ENCODE measurements at places on chromosomes 13 and 19.

DNA sequence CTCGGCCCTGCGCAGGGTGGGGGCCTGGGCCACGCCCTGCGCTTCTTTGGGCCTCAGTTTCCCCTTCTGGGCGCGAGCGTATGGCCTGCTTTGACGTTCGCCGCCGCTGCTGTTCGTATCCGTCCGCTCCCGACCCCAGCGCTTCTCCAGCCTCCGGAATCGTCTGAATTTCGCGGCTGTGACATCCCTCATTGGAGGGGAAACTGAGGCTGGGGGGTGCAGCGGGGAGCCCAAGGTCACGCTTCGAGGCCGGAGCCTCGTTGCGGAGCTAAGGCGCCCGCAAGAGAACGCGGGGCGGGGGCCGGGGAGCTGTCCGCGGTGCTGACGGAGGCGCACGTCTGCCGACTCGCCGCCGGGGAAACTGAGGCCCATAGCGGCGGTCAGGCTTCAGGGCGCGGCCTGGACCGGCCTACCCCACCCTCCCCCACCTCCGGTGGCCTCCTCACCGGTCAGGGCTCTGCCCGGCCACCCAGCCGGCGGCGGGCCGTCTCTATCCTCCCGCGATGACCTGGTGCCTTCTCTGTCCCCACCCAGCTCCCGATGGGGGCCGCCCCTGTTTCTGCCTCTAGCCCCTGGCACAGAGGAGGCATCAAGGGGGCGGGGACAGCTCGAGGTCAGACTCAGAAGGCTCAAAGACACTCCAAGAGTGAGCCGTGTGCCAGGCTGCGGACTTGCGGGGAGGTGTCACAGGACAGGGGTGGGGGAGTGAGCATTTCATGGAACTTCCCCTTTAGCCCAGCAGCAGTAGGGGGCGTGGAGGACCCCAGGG lies 3.0 kb upstream of the APC2 start:
- DNase-seq, result no peak

GRCh38 chr13:99281811-99282263 lies 23.7 kb upstream of the GPR18 start:
- DNase-seq, result no peak

GRCh38 chr19:36153126-36153525 lies 879 bp upstream of the COX7A1 start:
- DNase-seq, result no peak

- DNase-seq, result no peak
These were observed 46.1 kb upstream of the TUBGCP3 start for GRCh38 chr13:112634102-112634501.

- peak; percentile 75 for DNase-seq
These were observed 386.6 kb downstream of the KCNRG start for GRCh38 chr13:50401721-50402465.

- DNase-seq, result peak; percentile 99
These were observed 67.0 kb upstream of the SERP2 start for GRCh38 chr13:44306371-44307192.

- DNase-seq, result no peak
These were observed 7.5 kb downstream of the FBN3 start for GRCh38 chr19:8141726-8142512.

GRCh38 chr13:75931116-75931515 lies 295.0 kb downstream of the LMO7 start:
- DNase-seq, result no peak

GRCh38 chr13:24071423-24072075 lies 89.0 kb upstream of the SPATA13 start:
- DNase-seq, result peak; percentile 70

DNA sequence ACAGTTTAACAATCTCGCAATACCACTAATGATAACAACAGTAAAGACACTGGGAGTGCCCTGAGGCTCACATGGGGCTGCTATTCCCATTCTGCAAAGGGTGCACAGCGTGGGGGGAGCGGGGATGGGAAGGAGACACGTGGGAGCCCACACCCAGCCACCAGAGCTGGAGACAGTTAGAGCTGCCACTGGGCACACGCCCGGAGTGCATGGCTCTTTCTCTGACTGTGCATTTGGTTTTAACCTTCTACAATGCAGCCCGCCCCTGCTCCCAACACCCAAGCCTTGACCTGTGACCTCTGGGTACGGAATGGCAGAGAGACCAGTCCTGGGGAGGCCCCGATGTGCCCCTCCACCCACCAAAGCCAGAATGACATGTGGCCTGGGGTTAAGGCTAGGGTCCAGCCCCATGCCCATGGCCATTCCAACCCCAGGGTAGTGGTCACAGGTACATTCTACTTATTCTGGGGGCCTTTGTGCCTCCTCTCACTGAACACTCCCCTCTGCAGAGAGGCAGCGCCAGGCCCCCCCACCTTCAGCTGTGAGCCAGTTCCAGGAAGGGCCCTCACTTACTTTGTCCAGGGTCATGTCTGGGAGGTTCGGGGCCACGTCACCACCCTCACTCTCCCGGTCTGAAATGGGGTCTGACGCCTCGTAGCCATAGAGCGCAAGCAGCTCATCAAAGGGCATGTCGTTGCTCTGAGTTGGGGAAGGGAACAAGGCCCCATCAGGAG lies 17.1 kb downstream of the MIER2 start:
- DNase-seq, result no peak

DNA sequence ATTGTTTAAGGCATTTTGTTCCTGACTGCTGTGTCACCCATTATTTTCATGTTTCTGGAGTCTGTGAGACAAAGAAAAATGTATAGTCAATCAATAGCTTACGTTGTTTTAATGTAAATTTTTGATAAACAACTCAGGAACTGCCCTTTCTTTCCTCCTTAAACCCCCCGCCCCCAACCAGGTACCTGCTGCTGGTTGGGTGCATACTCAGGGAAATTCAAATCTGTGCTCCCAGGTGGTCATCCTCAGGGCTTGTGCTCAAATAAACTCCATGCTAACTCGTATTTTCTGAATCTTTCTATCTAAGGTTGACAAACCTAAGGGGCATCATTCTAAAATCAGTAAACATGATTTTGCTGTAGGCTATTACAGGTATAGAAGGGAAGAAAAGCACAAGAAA lies 4.1 kb upstream of the CDC16 start:
- no peak for DNase-seq

- DNase-seq, result peak; percentile 41
These were observed 297.3 kb downstream of the ZNF536 start for GRCh38 chr19:30669329-30670010.

DNA sequence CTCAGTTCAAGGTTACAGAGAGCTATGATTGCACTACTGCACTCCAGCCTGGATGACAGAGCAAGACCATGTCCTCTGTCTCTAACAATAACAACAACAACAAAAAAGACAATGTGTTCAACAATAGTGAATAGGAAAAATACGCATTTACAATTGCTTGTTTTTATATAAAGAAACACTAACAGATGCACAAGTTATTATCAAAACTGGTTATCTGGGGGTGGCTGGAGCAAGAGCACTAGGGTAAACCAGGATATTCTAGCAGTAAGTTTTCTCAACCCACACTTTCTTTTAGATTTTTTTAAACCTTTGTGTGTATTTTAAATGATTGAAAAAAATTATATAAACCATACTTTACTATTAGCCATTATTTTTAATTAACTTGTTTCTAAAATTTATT lies 33.1 kb downstream of the ZNF44 start:
- no peak for DNase-seq

DNA sequence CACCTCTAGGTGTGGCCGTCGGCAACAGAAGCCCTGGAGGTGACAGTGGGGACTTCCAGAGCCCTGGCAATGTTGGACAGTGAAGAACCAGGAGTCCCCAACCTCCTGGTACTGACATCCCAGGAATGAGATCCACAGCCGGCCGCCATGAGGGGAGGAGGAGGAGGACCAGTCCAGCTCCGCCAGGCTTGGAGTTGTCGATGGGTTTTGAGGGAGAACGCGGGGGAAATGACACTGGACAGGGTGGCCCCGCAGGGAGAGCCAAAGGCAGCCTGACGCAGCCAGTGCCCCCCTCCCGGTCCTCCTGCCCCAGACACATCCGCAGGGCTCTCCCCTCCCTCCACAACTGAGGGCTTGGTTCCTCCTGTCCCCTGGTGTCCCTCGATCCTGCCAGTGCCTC lies 57.9 kb downstream of the SPACA7 start:
- DNase-seq, result no peak

GRCh38 chr13:101626925-101627555 lies 174.6 kb downstream of the ITGBL1 start:
- no peak for DNase-seq

GRCh38 chr19:54319892-54320670 lies 7.1 kb upstream of the LILRA5 start:
- DNase-seq, result no peak

GRCh38 chr19:49679771-49680413 lies 2.8 kb downstream of the PRMT1 start:
- no peak for DNase-seq

DNA sequence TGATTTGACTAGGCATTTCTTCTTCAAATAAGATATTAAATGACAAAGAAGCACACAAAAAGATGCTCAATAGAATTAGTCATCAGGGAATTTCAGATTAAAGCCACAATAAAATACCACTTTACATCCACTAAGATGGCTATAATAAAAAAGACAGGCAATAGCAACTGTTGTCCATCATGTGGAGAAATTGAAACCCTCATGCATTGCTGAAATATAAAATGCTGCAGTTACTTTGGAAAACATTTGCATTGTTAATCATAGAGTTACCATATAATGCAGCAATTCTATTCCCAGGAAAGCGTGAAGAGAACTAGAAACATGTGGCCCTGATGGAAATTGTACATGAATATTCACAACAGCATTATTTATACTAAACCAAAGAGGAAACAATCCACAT lies 605.5 kb upstream of the SLITRK1 start:
- DNase-seq, result no peak

DNA sequence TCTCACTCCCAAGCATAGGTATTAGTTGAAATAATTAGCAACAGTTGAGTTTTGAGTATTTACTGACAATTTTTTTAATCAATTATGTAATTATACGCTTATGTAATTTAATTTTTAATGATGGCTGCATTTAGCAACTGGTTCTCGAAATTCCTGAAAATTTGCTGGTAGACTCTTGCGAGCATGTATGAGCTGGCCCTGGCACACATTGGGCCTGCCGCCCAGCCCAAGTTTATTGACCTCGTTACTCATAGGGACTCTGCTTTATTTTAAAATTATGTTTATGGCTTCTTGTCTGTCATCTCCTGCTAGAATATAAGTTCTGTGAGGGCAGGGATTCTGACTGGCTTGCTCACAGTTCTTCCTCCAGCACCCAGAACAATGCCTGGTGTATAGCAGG lies 6.7 kb downstream of the KLK14 start:
- no peak for DNase-seq

DNA sequence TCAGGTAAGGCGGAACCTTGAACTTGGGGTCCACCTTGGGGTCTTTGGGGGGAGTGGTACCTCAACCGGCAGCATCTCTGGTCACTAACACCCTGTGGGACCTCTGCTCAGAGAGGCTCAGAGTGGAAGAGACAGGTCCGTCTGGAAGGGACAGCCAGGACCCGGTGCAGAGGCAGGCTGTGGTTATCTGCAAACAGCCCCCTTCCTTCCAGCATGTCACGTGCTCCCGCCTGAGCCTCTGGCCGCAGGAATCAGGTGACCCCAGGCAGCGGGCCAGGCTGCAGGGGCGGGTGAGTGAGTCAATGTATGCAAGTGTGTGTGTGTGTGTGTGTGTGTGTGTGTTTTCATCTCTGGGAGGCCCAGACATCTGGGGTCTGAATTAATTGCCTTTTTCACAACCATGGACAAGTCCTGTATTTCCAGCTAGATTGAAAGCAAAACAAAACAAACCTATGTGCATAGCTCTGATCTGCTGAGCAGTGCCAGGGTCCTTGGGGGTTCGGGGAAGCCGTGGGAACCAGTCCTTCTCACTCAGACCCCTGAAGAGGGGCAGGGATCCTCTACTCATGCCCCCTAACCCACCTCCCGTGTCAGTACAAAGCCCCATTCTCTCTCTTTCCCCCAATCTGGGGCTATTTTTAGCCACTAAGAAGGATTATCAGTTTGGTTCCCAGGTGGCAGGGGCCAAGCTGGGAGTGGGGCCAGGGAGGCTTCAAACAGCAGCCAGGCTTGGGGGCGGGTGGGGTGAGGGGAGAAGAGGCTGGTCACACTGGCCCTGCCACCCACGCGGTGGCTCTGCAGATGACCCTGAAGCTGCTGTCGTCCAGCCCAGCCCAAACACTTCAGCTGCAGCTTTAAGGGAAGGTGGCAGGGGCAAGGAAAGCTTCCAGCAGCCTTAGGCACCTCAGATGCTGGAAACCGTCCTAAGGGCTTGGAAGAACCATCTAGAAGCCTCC lies 31.4 kb downstream of the CERS4 start:
- DNase-seq, result peak; percentile 96

DNA sequence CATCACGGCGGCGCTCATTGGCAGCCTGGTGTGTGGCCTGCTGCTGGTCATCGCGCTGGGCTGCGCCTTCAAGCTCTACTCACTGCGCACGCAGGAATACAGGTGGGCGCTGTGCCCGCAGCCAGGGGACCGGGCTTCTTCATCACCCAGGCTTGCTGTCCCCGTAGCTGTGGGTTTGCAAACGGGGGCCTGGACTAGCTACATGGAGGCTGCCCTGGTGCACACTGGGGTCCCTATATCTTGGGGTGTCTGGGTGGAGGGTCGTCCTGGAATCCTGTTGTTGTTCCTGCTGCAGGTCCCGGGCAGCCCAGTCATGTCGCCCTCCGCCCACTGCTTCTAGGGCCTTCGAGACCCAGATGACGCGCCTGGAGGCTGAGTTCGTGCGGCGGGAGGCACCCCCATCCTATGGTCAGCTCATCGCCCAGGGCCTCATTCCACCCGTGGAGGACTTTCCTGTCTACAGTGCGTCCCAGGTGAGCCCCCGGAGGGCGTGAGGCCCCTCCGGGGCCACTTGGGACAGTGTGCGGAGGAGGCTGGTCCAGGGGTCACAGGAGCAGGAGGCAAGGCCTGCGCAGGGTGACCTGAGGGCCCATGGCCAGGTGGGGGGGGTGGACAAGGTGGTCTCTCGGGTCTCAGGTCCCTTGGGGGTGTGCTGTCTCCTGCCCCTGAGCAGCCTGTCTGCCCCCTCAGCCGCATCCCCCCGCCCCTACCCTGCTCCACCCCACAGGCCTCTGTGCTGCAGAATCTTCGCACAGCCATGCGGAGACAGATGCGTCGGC lies 12.3 kb downstream of the LRP3 start:
- no peak for DNase-seq

DNA sequence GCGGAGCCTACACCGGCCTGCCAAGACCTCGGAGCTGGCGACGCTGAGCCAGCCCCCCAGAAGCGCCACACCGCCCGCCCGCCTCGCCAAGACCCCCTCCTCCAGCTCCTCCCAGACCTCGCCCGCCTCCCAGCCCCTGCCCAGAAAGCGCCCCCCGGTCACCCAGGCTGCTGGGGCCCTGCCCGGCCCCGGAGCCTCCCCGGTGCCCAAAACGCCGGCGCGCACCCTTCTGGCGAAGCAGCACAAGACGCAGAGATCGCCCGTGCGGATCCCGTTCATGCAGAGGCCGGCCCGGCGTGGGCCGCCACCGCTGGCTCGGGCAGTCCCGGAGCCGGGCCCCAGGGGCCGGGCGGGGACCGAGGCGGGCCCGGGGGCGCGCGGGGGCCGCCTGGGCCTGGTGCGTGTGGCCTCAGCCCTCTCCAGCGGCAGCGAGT lies 10.2 kb downstream of the C19orf25 start:
- DNase-seq, result peak; percentile 44

DNA sequence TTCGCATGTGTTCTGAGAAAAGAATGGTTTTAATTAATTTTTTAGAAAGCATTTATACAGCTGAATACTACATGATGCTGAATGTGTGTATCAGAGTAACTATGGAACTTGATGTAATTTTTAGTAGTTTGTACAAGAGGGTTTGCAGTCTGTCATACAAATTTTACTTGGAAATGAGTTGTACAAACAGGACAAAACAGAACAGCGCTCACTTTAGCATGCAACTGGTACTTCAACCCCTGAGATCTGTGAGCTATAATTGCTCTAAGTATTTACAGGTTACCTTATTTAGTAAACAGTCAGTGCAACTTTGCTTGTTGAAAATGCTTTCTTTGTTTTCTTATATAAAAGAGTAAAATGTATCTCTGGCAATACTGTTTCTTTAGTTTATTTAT lies 706 bp downstream of the TNFRSF19 start:
- peak; percentile 39 for DNase-seq

Measured in fibroblast of pulmonary artery (primary cell).